ENCODE measurements at places on chromosomes 5 and 9. TPM values are rescaled to one million over a fixed set of nuclear protein-coding genes. Genes with fewer than 3 reads are reported as not detected.

The CER1 gene
- polyA plus RNA-seq, result not detected

The FOXD4L5 gene
- polyA plus RNA-seq, result not detected

The VLDLR gene
- 29.0 TPM for polyA plus RNA-seq

The GPRIN1 gene
- 4.0 TPM for polyA plus RNA-seq

GRCh38 chr9:131505012-131505411 is 2.3 kb downstream of the POMT1 start:
- no peak for DNase-seq

- no peak for DNase-seq
These were observed 52.5 kb downstream of the FGF10 start for GRCh38 chr5:44336708-44337107.

GRCh38 chr9:17004500-17004899 is 130.3 kb upstream of the CNTLN start:
- DNase-seq, result no peak

DNA sequence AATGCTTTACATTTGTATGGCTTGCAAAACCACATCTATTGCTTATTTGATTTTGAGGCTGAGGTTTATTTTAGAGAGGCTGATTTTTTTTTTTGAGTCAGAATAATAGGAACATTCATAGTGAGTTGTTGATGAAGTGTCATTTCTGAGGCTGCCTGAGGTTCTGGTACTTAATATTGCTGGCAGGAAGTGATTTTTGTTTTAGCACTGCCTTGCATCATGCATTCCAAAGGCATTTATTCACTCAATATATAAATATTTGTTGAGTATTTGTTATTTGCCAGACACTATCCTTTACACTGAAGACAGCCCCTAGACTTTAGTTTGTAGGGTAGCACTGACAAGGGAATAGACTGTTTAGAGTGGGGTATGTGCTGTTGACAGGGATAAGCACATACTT is 2.7 kb downstream of the RNF20 start:
- no peak for DNase-seq

- no peak for DNase-seq
These were observed 210.6 kb downstream of the PCSK5 start for GRCh38 chr9:76101075-76101474.

Measured in AG04450 (cell line).